ENCODE measurements at places on chromosomes 6 and 20.

- no peak for DNase-seq
These were observed at the start of gene HLA-DRA for GRCh38 chr6:32439602-32440214. TSS of gene HLA-DRA (plus strand) at chr6:32439887. CDS start at chr6:32439951, 64 bp downstream.

GRCh38 chr6:84282550-84282949 is 55.1 kb upstream of the CEP162 start:
- no peak for DNase-seq

GRCh38 chr6:38234934-38235682 is 404.6 kb downstream of the BTBD9 start:
- DNase-seq = no peak

GRCh38 chr20:8662433-8662954 is 406.4 kb upstream of the PLCB4 start:
- no peak for DNase-seq

DNA sequence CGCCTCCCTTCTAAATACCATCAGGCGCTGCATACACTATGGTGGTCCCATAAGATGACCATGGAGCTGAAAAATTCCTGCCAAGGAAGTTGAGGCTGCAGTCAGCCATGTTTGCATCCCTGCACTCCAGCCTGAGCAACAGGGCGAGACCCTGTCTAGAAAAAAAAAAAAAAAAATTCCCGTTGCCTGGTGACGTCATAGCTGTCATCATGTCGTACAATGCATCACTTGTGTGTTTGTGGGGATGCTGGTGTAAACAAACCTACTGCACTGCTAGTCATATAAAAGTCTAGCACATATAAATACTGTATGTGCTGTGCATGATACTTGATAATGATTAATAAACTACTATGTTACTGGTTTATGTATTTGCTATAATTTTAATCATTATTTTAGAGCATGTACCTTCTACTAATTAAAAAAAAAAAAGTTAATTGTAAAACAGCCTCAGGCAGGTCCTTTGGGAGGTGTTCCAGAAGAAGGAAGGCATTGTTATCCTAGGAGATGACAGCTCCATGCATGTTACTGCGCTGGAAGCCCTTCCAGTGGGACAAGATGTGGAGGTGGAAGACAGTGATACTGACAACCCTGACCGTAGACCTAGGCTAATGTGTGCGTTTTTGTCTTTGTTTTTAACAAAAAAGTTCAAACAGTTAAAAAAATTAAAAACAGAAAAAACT is 132.6 kb downstream of the BANF2 start:
- DNase-seq = no peak

DNA sequence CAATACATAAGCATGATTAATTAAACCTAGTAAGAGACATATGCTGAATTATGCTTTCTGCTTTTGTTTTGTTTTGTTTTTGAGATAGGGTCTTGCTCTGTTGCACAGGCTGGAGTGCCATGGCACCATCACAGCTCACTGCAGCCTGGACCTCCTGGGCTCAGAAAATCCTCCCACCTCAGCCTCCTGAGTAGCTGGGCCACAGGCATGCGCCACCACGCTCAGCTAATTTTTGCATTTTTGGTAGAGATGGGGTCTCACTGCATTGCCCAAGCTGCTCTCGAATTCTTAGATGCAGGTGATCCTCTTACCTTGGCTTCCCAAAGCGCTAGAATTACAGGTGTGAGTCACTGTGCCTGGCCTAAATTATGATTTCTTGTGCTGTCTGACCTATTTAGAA is 3.8 kb downstream of the XPO5 start:
- no peak for DNase-seq

DNA sequence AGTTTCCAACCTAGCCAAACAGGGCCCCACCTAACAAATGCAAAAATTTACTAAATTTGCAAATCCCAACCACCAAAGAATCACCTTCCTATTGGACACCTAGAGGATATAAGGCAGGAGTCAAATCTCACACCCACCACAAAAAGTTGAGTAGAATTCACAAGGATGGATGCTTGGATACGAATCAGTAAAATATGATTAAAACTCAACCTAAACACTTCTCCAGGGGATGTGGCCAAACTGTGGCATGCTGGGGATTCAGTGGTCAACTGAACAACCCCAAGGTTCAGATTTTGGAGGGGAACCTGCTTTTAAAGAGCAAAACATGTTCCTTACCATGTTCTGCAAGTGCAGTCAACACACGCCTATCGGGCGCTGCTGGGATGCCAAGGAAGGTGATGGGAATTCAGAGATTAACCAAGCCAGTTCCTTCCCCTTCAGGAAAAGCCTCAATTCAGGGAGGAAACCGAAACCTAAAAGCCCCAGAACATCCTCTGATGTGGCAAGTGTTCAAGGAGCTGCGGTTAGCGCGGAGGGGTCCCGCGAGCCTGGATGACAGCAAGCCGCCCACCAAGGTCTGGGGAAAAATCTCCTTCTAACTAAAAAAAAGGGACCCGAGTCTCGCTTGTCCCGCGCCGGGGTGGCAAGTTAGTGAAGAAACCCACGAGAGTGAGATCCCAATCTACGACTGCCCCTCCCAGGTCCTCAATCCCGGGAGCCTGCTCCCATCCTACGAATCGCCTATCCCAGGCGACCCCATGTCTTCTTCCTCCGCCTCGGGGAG is 902 bp downstream of the SAMHD1 start:
- no peak for DNase-seq

GRCh38 chr6:16689788-16690607 is 71.3 kb downstream of the ATXN1 start:
- no peak for DNase-seq

All from non-pigmented ciliary epithelial cell (primary cell).